ENCODE measurements at places on chromosomes 4 and X.

- no peak for DNase-seq
Observed at GRCh38 chr4:16909281-16909680, 10.8 kb upstream of the LDB2 start.

DNA sequence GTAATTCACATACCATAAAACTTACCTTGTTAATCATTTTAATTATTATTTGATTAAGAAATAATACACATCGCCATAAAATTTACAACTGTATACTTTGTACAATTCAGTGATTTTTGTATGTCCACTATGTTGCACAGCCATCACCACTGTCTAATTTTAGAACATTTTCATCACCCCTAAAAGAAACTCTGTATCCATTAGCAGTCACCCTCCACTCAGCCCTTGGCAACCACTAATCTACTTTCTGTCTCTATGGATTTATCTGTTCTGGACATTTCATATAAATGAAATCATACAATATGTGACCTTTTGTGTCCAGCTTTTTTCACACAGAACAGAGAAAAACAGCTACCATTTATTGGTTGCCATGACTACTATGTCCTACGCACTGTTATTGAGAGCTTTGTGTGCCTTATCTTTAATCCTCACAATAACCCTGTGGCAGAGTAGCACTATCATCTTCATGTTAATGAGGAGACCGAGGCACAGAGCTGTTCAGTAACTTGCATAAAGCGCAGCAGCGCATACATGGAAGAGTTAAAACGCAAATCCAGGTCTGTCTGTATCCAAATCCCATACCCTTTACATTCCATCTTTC lies 64.6 kb upstream of the PAGE1 start:
- DNase-seq: no peak

DNA sequence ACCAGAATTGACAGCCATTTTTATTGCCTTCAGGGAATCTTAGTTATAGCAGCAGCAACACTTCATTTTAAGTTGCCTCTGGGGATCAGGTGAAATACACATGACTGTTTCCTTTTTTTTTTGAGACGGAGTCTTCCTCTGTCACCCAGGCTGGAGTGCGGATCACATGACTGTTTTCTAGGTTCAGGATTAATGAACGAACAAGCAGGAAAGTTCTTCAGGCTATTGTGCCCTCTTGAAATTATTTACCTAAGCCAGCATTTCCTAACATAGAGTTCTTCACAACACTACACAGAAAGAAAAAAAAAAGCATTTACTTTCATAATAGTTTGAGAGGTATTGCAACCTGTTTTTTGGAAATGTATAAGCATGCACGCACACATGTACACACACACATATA lies 2032.8 kb downstream of the PCDH7 start:
- no peak for DNase-seq

DNA sequence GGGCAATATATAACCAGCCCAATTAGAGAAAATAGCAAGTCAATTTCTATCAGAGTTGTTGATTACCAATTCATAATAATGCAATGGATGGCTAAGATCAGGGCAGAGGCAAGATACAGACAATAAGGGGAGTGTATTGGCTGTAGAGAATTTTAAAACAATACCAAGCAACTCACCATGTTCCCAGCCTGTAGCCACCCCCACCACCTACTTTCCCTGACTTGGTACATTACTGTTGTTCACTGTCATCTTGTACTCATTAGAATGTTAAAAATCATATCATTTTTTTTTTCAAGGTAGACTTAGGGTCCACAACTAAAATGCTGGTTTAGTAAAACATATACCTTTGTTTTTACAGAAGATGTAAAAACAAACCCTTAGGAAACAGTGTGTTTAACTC lies 27.7 kb downstream of the HNRNPD start:
- no peak for DNase-seq

GRCh38 chr4:155877971-155878370 lies 11.9 kb upstream of the ASIC5 start:
- DNase-seq: no peak

DNA sequence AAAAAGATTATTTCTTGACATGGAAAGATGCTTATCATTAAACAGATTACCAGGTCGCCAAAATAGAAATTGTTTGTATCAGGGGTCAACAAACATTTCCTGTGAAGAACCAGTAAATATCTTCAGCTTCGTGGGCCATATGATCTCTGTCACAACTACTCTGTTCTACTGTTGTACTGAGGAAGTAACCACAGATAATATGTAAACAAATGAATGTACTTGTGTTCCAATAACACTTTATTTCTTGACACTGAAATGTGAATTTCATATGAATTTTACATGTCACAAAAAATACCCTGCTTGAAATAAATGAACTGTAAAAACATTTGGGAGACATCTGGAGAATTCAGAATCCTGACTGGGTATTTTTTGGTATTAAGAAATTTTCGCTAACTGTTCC lies 4.7 kb upstream of the FHL1 start:
- no peak for DNase-seq

DNA sequence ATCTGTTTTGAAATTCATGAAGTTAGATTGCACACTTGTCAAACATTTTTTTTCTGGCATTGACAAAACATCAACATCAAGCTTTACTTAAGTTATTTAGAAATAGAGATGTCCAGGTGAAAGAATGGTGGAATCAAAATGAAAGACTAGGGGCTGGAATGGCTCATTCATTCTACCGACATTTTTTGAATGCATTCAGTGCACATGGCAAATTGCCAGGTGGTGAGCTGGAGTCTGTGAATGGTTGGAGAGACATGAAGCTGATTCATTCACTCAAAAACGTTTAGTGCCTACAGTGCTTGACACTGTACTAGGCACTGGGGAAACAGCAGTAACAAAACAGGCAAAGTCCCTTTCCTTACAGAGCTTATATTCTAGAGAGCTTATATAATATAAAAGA lies 292.4 kb downstream of the PPP1R2C start:
- DNase-seq: no peak

DNA sequence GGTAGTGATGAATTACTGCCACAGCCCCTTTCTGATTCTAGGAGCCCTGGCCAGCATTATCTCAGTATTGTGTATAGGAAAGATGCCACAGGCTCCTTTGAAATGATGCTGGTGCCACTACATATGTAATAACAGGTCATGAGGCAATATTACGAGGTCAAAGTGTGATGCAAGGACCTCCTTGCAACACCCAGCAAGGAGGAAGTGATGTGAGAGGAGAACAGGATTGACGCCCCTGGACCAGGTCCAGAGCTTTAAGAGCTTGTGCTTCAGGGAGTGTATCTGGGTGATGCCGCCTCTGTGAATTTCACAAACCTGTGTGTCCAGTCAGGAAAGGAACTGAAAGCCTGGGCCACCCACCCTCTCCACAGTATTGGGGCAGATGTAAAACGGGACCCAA lies 261.8 kb downstream of the MID1IP1 start:
- peak; percentile 55 for DNase-seq

GRCh38 chr4:150079081-150079581 lies 886 bp downstream of the DCLK2 start:
- DNase-seq: peak; percentile 42

GRCh38 chr4:52059372-52059771 lies 8.3 kb downstream of the SPATA18 start:
- no peak for DNase-seq

DNA sequence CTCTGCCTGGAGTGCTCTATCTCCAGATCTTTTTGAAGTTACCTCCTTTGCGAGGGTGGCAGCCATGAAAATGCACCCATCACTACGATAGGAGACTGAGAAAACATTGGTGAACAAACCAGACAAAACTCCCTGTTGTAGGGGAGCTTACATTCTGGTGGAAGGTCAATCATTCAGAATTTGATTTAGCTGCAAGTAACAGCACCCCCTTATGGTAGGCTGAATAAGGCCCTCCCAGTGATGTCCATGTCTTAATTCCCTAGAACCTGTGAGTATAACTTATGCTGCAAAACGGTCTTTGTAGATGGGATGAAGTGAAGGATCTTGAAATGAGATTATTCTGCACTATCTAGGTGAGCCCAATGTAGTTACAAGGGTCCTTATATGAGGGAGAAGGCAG lies 5.6 kb upstream of the TEC start:
- peak; percentile 5 for DNase-seq

GRCh38 chr4:71857713-71858451 lies 74.0 kb upstream of the GC start:
- no peak for DNase-seq

- no peak for DNase-seq
Observed at GRCh38 chrX:21778236-21778635, 20.3 kb upstream of the SMPX start.

- DNase-seq: no peak
Observed at GRCh38 chr4:17068891-17069290, 170.4 kb upstream of the LDB2 start.

- no peak for DNase-seq
Observed at GRCh38 chrX:110086916-110087484, 84.1 kb downstream of the TMEM164 start.

GRCh38 chr4:119035951-119036737 lies 99.5 kb upstream of the MYOZ2 start:
- DNase-seq: no peak

DNA sequence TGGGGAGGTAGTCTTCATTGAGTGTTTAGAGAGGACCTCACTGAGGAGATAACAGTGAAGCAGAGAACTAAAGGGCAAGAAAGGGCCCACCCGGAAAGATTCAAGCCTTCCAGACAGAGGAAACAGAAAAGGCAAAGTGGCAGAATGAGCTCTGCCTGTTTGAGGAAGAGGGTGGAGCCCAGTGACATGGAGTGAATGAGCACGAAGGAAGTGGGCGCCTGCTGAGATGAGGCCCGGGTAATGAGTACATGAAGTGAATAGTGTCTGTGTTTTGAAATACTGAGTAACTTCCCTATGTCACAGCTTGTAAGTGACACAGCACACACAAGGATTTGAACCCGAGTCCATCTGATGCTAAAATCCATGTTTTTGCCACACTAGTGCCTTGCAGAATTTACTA lies 32.5 kb upstream of the TLR2 start:
- no peak for DNase-seq

DNA sequence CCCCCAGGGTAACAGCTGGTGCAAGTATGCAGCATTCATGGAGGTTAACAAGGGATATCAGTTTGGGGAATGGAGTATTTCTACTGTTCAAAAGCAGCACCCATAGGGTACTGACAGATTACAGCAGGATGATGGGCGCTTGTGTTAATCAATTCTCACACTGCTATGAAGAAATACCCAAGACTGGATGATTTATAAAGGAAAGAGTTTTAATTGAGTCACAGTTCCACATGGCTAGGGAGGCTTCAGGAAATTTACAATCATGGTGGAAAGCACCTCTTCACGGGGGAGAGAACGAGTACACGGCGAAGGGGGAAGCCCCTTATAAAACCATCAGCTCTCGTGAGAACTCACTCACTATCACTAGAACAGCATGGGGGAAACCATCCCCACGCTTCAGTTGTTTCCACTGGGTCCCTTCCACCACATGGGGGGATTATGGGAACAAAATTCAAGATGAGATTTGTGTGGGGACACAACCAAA lies 64.1 kb downstream of the TNIP2 start:
- DNase-seq: no peak

- DNase-seq: no peak
Observed at GRCh38 chr4:54368281-54369265, 139.5 kb downstream of the PDGFRA start.

GRCh38 chrX:48827654-48827968 lies 1.3 kb downstream of the ERAS start:
- no peak for DNase-seq

DNA sequence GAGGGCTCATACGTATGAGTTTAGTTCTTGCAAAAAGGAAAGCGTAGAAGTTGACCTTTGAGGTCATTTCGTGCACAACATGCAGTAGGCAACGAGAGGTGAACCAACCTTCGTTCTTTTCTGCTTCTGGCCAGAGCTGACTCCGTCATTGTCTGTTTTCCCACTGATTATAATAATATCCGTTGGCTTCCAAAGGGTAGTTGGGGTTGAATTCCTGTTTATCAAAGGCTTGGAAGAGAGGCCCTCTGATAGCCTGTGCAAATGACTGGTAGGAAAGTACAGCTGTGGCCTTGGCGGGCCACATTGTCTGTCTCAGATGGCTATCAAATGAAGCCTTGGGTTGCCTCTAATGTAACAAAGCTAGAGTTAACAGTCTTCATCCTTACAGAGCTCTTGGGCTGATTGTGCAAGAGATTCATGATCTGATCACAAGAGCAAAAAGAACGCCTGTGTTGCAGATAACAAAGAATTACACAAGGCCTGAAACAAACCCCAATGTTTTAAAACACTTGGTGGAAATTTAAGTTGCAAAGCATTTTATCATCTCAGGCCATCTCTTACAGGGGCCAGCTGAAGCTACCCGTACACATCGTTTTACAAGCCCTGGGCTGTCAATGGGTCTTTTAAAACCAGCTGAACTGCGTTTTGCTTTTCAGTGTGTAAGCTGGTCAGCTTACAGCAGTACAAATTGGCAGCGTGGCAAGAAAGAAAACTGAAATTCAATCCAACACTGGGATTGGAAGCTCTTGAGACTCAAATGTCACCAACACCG lies 46.1 kb upstream of the FAM9C start:
- DNase-seq: no peak

DNA sequence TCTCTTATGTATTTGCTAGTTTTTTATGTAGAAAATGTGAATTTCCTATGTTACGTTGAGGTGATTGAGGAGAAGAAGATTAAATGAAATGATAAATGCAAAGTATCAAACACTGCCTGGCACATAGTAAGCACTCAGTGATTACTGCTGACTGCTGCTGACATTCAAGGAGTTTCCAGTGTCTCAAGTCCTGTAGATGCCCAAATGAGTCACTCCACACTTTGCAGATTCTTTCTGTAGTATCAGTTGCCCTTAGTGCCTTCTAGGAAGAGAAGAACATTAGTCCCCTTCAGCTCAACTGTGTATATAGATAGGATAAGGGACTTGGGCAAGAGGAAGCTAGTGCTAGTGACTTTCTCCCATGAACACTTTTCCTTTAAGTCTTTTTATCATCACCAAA lies 240.5 kb upstream of the TEX13A start:
- DNase-seq: no peak

DNA sequence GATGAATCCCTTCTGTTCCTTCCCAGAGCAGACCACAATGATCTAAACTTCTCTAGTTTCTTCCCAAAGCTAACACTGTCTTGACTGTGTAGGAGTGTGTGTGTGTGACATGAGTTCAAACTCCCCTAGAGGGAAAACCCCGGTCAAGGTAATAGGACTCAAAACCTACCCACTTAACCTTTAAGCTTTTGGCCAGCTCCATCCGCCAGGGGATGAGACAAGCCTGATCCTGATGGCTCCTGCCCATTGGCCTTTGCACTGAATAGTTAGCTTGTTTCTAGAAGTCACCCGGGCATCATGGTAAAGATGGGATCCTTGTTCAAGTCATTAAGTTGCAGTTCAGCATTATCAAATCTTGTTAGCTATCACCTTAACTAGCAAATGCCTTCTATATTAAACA lies 738.4 kb downstream of the RPA4 start:
- DNase-seq: no peak

DNA sequence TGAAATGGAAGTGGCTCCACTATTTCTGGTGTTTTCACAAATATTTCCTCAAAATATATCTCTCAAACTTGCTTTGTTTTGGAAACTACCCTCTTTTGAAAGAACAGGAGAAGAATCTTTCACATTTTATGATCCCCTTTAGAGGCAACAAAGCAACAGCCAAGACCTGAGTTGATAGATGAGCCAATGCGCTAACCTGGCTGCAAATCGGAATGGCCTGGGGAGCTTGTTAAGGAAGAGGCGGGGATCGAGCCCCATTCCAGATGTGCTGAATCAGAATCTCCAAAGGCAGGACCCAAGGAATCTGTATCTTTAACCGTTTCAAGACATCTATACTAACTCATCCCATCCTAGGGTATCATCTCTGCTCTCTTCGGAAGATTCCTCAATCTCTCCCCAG lies 181.3 kb downstream of the GPC3 start:
- no peak for DNase-seq

Data from NCI-H1092 (cell line).